ENCODE measurements at places on chromosomes 6 and 20.

DNA sequence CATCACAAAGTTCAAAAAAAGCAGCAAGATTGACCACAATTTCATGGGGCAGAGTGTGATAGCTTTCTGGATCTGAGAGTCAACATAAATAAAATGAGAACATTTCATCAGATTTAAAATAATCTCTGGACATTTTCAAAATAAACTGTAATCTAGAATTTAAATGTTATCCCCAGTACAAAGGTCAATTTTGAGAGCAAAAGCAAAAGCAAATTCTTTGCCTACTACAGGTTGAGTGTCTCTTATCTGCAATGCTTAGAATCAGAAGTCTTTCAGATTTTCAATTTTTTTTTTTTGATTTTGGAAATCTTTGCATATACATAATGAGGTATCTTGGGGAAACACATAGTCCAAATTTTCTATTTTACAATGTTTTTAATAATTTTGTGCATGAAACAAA, 67.6 kb upstream of the LYRM2 start:
- DNase-seq: no peak

DNA sequence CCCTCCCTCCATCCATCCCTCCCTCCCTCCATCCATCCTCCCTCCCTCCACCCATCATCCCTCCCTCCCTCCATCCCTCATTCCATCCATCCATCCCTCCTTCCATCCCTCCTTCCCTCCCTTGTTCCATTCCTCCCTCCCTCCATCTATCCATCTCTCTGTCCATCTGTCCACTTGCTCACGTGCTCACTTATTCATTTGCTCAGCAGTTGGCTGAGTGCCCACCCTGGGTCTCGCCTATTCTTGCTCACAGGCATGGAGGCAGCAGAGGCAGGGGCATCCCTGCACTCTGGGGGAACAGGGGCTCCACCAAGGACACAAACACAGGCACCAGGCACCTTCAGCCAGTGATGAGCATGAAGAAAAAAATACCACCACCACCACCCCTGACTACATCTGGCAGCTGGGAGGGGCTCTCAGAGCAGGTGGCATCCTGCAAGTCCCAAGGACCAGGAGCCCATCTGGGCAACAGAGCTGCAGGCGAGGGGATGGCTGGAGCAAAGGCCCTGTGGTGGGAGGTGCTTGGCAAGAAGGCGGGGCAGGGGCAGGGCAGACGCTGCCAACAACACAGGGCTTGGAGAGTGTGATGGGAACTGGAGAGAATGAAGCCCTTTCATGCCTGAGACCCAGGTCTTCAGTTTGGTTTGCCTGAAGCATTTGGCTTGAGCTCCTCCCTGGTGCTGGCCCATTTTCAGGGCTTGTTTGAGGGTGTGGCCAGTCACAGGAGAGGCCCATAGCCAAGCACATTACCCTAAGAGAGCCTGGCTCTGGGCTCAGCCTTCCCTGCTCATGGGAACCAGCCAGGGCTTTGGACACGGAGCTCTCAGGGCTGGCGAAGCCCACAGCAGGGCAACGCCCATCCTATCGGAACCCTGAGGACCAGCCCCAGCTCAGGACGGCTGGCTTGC, 40.2 kb upstream of the MRGBP start:
- no peak for DNase-seq

- no peak for DNase-seq
Measured at GRCh38 chr6:88538840-88539239, 372.7 kb upstream of the CNR1 start.

- no peak for DNase-seq
Measured at GRCh38 chr20:46931699-46932098, 37.1 kb downstream of the EYA2 start.

- no peak for DNase-seq
Measured at GRCh38 chr6:167079853-167080297, 43.0 kb upstream of the CCR6 start.

GRCh38 chr20:33431797-33432381, 11.7 kb downstream of the SNTA1 start:
- no peak for DNase-seq

DNA sequence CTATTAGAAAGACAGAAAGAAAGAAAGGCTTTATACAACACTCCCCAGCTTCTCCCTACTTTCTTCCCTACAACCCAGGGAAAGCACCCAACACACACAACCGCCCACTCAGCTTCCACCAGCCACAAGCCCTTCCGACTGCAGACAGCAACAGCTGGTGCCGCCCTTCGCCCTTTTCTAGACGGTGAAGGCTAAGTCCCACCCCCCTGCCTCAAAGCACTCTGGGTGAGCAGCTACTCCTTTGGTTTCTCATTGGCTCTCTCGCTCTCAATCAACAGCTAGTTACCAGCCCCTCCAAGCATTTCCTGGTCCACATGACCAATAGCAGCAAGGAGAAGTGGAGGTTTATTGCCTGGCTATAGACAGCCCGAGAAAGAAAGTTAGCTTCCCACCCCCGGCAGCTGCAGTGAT, 230.1 kb upstream of the MOCS1 start:
- DNase-seq: no peak

GRCh38 chr6:115947966-115948541, 112.6 kb downstream of the FRK start:
- DNase-seq: no peak

GRCh38 chr6:137427656-137428290, 66.4 kb downstream of the OLIG3 start:
- no peak for DNase-seq

DNA sequence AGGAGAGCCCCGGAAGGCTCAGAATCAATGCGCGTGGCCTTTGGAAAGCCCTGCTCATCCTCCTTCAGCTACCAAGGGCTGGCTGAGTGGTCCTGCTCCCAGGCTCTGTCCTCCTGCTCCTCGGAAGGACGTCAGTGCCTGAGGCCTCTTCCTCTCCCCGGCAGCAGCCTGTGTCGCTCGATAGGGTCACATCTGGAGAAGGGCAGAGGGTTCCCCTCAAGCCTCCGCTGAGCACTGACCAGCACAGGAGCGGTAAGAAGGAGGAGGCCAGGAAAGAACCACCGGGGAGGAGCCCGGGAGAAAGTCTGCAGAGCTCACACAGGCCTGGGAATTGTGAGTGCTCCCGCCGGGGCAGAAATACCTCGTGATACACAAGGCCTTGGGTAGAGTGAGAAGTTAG, 21.2 kb downstream of the KIF25 start:
- DNase-seq: no peak

DNA sequence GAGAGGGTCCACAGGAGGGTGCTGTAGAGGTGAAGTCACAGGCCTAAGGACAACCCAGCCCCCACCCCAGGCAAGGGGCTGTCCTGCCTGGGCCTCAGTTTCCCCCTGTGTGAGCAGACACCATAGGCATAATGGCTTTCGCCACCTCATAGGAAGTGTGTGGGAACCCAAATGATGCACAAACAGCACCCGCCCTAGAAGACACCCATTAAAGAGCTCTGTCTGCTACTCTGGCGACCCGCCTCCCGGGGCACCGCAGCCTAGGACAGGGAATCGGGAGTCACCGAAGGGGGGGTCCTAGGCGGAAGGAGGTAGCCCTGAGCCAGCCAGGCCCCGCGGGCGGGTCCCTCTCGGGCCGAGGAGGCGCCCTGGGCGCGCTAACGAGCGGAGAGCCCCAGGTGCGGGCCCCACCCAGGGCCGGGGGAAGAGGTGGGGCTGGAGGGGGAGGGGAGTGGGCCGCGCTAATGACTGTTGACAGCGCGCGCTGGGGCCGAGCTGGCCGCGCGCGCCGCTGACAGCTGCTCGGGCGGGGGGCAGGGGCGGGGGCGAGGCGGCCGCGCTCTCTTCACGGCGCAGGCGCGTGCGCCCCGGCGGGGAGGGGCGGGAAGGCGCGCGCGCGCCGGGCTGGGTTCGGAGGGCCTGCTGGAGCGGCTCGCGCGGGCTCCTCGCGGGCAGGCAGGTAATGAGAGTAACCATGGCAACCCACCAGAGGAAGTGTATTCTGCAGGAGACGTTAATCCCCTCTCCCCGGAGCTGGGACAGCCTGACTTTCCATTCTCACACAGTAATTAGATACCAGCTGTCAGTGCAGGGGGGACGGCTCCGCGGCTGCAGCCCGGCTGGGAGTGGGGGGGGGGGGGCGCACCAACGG, 48.9 kb downstream of the NOL4L start:
- peak; percentile 88 for DNase-seq

- no peak for DNase-seq
Measured at GRCh38 chr6:142523515-142524375, 221.9 kb downstream of the ADGRG6 start.

GRCh38 chr20:36855241-36855657, 20.7 kb upstream of the TLDC2 start:
- no peak for DNase-seq

DNA sequence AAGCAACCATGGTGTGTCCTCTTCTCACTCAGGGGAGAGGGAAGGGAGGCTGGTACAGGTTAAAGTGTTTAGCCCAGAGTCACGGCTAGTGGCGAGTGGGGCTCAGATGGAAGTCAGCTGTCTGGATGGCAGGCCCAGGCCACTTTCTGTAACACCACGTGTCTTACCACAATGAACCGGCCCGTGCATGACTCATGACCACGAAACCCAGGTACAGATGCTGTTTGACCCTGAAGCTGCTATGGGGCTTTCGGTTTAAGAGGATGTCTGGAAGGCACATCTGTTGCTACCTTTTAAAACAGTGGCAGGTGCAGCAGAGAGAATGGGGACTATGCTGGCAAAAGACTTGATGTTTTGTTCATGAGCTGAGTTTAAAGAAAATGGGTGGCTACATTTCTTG, 36.5 kb upstream of the MPC1 start:
- DNase-seq: no peak

DNA sequence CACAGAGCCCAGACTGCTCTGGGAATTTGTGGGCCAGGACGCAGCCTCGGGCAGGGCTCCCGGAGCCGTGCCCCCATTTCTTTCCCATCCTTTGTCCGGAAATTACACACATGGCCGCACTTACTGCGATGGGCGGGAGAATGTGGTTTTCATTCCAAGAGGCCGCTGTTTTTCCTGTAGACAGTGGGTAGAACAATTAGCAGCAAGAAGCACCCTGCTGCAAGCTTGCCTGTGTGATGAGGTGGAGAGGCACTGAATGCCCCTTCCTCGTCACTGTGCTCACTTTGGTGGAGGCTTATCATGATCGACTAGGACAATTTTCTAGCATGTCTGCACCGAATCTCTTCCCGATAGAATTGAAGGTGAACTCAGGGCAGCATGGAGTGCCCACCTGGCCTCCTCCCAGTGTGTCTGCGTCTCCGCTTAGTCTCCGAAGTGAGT, 102.8 kb downstream of the DACT2 start:
- no peak for DNase-seq

- no peak for DNase-seq
Measured at GRCh38 chr6:27532820-27533538, 60.1 kb upstream of the ZNF184 start.

DNA sequence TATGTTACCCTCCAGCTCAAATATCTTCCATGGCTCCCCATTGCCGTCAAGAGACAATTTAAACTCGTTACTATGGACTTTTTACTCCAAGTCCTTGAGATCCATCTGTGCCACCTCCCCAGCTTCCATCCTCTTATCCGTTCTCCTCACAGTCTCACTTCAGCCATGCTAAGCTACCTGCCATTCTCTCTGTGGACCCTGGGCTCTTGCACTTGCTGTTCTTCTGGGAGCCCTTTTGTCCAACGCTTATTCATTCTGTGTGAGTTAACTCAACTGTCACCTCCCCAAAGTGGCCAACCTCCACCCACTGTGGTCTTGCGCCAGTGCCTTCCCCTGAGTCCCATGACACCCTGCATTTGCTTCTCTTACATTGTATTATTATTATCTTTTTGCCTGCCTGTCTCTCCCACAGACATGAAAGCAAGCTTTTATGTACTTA, 132.4 kb downstream of the BCAS1 start:
- DNase-seq: no peak

Measured in NCI-H510A treated with DMSO at 0.1 percent for 48 hours (cell line).